ENCODE measurements at places on chromosomes 3 and 15. TPM values are rescaled to one million over a fixed set of nuclear protein-coding genes. Genes with fewer than 3 reads are reported as not detected.

Gene CCDC80
- total RNA-seq: 12.7 TPM

Gene DLL4
- 80.4 TPM for total RNA-seq

Gene CSPG4
- total RNA-seq: 0.33 TPM

Gene C3orf85
- not detected for total RNA-seq

Gene GCSAM
- total RNA-seq: not detected

Gene TM4SF4
- total RNA-seq: not detected
